Nephron progenitor cell (in vitro differentiated cells): ENCODE measurements at places on chromosomes 16 and 17.
A peak's percentile ranks its signal among the peaks of the same experiment; 100 is the strongest.

DNA sequence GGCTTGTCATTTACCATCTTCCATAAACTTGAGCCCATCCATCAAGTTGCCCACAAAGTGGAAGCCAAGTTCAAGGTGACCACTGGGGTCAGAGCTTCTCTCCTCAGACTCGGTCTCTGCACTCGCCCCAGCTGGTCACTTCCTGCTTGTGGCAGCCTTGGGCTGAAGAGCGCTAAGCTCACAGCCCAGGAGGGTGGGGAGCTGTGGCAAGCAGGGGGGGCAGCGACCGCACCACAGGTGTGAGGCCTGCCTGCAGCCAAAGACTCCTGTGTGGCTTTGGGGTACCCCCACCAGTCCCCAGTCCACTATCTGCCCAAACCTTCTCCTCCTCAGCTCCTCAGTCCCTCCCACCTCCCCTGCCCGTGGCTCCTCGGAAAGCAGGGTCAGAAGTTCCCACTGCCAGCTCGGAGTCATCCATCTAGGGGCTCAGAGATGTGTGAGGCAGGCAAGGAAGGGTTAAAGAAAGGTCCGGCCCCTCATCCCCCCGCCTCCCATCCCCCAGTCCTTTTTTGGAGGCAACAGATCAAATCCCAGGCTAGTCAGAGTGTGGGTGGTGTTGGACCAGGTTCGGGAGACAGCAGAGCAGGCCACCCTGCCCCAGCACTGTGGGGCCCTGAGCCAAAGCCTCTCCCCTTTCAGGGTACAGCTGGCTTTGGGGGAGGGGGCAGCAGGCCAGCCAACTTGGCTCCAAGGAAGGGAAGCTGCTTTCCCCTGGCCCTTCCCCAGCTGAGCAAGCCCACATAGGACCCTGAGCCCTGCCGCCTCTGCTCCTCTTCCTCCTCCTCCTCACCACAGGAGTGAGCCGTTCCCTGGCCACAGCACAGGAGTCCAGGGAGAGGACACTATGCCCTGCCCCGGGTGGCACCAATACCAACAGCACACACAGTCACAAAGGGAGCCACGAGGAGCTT lies 3.2 kb downstream of the CSF3 start:
- peak; percentile 34 for DNase-seq

DNA sequence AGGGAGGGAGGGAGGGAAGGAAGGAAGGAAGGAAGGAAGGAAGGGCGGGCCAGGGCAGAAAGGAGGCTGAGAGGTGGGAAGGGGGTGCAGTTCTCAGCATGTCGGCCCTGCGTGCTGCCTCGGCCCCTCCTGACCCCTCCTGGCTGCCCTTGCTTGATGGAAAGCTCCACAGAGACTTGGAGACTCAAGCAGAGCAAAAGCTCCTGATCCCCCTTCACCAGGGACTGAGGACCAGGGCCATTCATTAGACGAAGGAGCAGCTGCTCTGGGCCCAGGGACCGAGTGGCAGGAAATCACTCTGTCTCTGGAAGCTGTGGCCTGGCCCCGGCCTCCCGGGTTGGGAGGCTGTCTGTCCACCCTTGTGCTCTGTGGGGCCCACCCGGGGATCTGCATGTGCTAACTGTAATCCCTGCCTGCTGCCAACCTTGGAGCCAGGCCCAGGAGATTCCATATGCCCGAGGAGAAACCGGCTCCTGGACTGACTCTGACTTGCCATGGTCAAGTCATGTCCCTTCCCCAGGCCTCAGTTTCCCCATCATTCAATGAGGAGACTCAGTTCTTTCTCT lies 27.4 kb upstream of the C1QL1 start:
- DNase-seq, result no peak

DNA sequence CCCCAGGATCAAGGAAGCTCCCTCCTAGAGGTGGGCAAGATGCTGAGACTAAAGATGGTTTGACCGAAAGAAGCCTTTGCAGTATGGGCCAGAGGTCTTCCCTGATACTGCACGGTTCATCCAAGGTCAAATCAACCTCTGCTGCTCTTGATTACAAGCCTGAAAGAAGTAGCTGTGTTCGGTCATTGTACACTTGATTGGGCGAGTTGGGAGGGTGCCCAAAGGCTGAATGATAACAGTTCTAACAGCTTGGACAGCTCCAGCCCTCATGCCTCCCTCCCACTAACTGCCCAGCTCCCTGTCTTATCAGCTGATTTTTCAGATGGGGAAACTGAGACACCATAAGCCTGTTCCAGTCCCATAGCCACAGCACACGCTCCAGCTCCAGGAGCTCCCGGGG lies 42.8 kb downstream of the ABCC12 start:
- DNase-seq, result no peak

GRCh38 chr17:43021741-43022512 lies at the start of gene VAT1:
VAT1 (minus strand) TSS chr17:43022385; CDS start chr17:43022322, 63 bp downstream.
- DNase-seq, result peak; percentile 87

DNA sequence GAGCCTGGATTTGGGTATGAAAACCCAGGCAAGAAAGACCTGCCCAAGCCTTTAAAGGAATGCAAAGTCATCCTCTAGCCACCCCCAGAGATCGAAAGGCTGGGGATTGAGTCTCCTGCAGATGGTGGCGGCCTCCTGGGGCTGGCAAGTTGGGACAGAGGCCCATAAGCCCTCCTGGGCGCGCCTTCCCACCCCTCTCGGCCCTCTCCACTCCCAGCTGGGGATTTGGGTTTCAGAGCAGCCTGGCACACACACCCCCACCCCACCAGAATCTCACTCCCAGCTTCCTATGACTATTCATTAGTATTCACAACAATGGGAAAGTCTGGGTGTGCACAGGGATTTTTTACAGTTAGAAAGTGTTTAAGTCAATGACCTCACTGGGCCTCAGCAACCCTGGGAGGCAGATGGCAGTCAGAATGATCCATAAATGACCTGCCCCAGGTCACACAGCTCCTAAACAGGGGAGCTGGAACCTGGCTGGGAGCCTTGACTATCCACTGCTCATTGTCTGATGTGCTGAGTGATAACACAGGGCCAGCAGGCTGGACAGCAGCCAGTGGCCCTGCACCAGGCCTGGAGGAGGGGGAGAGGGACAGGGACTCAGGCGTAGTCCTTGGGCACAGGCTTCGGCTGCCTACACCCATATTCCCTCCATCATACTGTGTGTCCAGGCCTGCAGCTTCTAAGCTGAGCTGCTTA lies 12.1 kb downstream of the NHERF1 start:
- no peak for DNase-seq

DNA sequence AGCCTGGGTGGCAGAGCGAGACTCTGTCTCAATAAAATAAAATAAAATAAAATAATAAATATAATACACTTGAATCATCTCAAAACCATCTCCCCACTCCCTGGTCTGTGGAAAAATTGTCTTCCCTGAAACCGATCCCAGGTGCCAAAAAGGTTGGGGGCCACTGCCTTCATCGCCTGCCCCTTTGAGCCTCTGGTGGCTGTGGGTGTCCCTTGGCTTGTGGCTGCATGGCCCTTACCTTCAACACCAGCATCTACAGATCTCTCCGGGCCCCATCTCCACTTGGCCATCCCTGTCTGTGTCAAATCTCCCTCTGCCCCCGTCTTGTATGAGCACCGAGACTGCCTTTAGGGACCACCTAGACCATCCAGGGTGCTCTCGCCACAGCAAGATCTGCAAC lies 177.3 kb downstream of the SEC14L1 start:
- DNase-seq, result no peak

GRCh38 chr17:58970609-58971450 lies 135.8 kb downstream of the TRIM37 start:
- no peak for DNase-seq

- DNase-seq, result no peak
Measured at GRCh38 chr17:69057280-69057679, 3.4 kb downstream of the ABCA9 start.

GRCh38 chr16:30429418-30429677 lies 482 bp downstream of the DCTPP1 start:
- no peak for DNase-seq

DNA sequence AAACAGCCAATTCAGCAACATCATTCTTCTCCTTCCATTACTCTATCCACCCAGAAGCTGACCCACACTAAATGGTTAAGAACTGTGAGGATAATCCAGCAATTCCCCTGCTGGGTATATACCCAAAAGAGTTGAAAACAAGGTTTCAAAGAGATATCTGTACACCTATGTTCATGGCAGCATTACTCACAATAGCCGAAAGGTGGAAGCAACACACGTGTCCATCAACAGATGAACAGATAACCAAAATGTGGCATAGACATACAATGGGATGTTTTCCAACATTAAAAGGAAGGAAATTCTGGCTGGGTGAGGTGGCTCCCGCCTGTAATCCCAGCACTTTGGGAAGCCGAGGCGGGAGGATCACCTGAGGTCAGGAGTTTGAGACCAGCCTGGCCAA lies 19.9 kb downstream of the MIS12 start:
- no peak for DNase-seq

DNA sequence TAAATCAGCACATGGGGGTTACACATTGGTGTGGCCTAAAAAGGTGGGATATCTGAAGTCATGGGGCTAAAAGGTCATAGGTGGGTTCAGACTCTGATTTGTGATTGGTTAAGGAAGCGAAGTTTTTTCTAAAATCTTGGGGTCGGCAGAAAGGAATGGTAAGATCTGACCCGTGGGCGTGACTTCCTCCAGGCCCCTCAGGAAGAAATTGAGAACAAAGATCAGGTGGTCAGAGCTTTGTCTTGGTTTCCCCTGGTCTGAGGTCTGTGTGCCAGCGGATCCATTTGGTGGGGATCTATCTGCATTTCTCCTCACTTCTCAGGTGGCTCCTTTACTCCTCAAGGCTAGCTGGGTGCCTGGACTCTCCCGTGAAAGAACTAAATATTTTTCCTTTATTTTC lies 302.8 kb downstream of the ABCC12 start:
- DNase-seq, result no peak

GRCh38 chr16:56789360-56789759 lies 59.4 kb downstream of the NUP93 start:
- DNase-seq, result no peak

DNA sequence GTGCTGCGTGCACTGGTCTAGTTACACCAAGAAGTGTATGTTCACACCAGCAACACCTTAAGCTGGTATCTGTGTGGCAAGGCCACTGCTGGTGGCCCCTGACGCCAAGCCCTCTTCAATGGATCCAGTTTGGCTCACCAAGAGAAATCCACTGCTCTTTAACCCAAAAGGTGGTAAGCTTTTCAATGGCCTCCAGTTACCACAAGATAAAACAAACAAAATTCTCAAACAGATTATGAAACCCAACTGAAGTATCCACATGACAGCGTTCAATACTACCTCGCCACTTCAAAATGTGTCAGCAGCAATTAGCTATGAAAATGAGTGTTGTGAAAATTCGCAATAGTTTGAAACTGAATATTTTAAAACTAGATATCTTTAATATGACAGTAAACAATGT lies 96.5 kb upstream of the AKTIP start:
- DNase-seq, result no peak

GRCh38 chr17:77326076-77326591 lies 185.4 kb downstream of the SEC14L1 start:
- no peak for DNase-seq

DNA sequence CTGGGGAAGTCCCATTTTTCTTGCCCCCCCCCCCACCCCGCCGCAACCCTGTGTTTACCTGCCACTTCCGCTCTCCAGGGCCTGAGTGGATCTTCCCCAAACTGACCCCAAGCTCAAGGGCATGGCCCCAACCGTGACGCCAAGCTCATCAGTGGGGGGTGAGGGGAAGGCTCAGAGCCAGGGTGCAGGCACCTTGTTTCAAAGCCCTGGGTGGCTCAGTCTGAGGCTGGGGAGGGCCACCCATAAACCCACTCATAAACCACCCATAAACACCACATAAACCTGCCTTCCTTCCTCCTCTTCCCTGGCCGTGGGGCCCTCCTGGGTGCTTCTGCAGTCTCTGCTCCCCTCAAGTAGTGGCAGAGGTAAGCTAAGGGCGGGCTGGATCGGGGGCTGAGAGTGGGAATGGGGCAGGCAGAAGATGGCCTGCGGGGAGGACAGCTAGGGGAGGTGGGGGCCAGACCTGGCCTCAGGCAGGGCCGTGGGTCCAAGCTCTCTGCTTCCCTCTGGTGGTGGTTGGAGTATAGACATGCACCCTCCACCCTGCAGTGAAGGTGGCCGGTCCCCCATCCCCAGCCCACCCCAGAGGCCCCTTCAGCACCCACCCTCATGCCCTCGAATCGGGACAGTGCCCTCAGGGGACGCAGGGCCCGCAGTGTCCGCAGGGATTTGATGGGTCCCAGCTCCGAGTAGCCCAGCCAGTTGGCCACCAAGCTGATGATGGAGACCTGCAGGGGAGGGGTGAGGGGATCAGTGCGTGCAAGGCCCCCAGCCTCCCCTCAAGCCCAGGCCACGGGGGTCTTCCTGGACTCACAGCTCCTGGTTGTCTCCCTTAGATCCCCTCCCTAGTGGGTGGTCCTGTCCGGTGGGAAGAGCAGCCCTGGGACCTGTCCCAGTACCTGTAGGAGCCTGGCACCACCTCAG lies 14.6 kb upstream of the CD79B start:
- DNase-seq, result peak; percentile 78

DNA sequence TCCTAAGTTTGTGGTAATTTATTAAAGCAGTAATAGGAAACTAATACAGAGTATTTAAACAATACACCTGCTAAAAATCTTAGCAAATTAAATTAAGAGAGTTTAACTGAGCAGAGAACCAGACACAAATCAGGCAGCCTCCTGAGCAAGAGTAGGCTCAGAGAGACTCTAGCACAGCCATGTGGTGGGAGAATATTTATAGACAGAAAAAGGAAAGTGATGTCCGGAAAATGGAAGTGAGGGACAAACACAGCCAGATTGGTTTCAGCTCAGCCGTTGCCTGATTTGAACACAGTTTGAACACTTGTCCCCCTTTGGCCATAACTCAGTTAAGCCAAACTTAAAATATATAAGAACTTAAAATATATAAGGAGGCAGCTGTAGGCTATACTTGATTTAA lies 192.6 kb upstream of the PSMD7 start:
- DNase-seq, result no peak

- DNase-seq, result no peak
Measured at GRCh38 chr17:38693700-38694329, 11.3 kb upstream of the MLLT6 start.

GRCh38 chr16:27313422-27314160 lies at the start of gene IL4R:
IL4R (plus strand) TSS chr16:27313974; CDS start chr16:27340204, 26,230 bp downstream.
- DNase-seq, result peak; percentile 78

GRCh38 chr17:35486920-35487732 lies 38.6 kb upstream of the SLFN13 start:
- DNase-seq, result no peak

DNA sequence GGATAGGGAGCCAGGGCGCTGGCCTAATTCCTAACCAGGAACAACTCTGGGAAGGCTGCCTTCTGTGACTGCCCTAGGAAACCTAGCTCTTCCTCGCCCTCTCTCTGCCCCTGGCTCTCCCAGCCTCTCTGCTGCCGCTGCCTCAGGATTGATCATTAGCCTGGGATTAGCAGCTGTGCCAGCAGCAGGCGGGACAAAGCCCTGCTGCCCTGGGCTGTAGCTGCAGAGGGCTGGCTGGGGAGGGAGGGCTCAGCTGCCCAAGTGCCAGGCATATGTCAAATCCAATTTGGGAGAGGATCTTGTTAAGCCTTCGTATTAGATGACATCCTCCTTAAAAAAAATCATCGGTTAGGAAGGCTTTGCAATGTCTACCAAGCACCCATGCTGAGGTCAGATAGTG lies 144.8 kb upstream of the CCL2 start:
- DNase-seq, result no peak
